ENCODE measurements at places on chromosomes 5 and 9.
A peak's percentile ranks its signal among the peaks of the same experiment; 100 is the strongest.

DNA sequence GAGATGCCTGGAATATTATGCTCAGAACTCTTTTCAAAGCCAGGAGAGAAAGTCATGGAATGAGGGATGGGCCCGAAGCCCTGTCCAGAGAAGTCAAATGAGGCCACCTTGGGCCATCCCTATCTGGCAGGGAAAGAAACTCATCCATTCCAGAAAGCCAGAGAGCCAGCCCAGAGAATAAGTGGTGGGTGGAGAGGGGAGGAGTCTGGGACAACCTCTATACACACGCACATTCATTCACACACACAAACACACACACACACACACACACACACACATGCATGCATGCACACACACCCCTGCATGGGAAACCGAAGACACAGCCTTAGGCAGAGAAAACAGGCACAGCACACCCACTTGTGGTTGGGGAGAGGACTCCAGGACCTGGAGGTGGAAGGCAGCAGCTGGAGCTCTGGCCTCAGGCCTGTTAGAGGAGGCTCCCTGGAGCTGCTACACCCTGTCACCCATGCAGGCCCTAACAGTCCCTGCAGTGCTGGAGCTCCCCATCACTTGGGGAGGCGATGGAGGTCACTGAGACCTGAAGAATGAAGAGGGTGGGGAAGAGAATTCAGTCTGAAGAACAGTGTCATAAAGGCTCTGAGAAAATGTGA lies 38.0 kb downstream of the TGFBI start:
- DNase-seq, result peak; percentile 82

GRCh38 chr5:56588131-56588487 lies 227.2 kb upstream of the MAP3K1 start:
- DNase-seq, result no peak

DNA sequence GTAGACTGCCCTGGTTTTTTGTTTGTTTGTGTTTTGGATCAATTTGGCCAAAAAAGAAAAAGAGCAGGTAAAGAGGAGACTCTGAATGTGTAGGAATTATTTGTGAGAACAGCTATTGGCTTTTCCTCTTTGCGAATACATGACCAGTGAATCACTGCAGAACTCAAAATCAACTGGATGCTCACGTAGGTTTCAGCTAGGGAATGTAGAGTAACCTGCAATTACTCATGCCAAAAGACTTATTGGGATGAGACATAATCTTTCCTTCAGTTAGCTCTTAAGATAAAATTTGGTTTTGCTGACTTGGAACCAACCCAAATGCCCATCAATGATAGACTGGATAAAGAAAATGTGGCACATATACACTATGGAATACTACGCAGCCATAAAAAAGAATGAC lies 348.0 kb downstream of the NPR3 start:
- no peak for DNase-seq

- peak; percentile 100 for DNase-seq
These were observed 490 bp upstream of the RNF44 start for GRCh38 chr5:176537554-176538229.

GRCh38 chr9:87500491-87501270 lies 3.0 kb downstream of the DAPK1 start:
- no peak for DNase-seq

- no peak for DNase-seq
These were observed 157.8 kb upstream of the RASEF start for GRCh38 chr9:83220730-83221129.

GRCh38 chr9:114314256-114314867 lies 8.5 kb upstream of the ORM1 start:
- peak; percentile 32 for DNase-seq

GRCh38 chr5:1656271-1656975 lies 132.7 kb upstream of the LPCAT1 start:
- DNase-seq, result no peak

- no peak for DNase-seq
These were observed 133.4 kb downstream of the GRIA1 start for GRCh38 chr5:153623751-153624450.

GRCh38 chr9:9257999-9258498 lies 1354.8 kb downstream of the PTPRD start:
- DNase-seq, result no peak

GRCh38 chr5:127306647-127307046 lies 16.1 kb downstream of the MEGF10 start:
- DNase-seq, result no peak

DNA sequence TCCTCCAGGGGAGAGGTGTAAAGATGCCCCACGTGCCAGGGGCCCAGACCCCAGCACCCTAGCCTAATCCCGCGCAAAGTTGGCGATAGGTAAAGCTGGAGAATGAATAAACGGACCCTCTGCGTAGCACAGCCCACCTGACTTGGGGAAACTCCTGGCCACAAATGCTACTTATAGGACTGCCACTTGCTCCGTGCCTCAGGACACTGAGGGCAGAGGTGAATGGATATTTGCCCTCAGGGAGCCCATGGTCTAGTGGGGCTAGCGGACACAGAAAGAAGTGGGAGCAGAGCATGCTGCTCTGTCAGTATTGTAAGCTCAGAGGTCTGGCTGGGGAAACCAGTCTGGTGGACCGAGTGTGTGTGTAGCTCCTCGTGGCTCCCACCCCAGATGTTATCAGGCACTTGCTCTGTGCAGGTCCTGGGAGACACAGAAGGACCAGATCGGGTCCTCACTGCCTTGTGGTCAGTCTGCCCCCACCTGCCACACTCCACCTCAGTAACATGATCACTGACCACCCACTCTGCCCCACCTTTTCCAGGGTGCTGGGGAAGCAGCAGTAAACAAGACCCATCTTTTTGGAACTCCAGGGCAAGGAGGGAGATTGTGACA lies 841 bp downstream of the GRK6 start:
- peak; percentile 79 for DNase-seq

GRCh38 chr9:100689635-100690034 lies 111.8 kb downstream of the CAVIN4 start:
- no peak for DNase-seq

All from islet precursor cell (in vitro differentiated cells).